ENCODE measurements at places on chromosomes 13 and 19.

DNA sequence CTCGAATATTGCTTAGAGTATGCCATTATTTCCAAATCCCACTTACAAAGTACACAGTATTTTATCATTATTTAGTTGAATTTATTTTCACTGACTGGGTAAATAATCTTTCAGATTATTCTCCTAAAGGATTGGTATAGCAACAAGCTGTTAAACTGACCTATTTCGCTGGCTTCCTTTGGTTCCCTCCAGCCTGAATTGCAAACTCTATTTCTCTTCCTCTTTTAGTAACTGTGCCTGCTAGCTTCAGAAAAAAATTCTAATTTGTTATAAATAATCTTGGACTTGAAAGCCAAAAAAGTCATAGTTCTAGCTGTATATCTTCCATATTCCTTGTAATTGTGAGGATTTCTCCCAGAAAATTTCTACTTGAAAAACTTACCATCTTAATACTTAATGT lies 15.0 kb upstream of the CCNA1 start:
- DNase-seq: no peak

DNA sequence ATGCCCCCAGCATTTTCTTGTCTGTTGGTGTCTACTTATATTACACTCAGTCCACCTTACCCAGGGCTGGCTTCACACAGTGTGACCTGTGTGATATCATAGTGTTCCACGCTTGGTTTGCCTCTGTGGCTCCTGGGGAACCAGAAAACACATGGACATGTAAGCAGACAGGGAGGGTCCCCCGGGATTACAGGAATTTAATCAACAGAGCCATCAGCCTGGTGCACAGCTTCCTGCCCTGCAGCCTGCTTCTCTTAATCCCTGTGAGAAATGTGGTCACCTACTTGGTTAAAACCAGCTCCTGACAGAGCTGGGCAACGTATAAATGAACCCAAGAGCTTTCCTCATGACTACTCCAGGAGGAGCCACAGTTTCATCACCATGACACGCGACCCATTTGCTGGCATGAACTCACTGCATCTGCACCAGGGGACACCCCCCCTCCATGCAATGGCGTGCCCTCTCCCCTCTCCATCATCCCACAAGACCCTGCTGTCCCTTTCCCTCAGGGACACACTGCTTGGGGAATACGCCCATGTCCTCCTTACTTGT lies 152.1 kb downstream of the UQCRFS1 start:
- no peak for DNase-seq

DNA sequence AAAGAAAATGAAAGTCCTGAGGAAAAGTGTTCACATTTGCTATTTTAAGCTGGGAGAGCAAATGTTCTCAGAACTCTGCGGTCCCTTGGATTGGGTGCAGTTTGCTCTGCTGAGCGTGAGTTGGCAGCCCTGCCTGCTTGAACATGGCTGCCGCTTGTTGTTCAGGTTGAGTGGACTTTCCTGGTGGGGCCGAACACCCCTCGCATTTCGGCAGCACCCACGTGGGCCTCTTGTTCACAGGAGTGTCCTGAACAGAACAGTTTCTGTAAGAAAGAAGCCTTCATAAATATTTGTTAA lies 10.8 kb upstream of the RNF113B start:
- no peak for DNase-seq

- no peak for DNase-seq
Observed at GRCh38 chr19:12733369-12734214, 892 bp downstream of the TRIR start.

- DNase-seq: no peak
Observed at GRCh38 chr13:31781064-31781463, 41.7 kb downstream of the RXFP2 start.

- DNase-seq: no peak
Observed at GRCh38 chr19:54473071-54473891, at the start of gene CDC42EP5. TSS of gene CDC42EP5 (minus strand) at chr19:54473296. CDS start at chr19:54465547, 7,749 bp downstream.

- DNase-seq: no peak
Observed at GRCh38 chr19:54035215-54036178, 28.2 kb downstream of the VSTM1 start.

DNA sequence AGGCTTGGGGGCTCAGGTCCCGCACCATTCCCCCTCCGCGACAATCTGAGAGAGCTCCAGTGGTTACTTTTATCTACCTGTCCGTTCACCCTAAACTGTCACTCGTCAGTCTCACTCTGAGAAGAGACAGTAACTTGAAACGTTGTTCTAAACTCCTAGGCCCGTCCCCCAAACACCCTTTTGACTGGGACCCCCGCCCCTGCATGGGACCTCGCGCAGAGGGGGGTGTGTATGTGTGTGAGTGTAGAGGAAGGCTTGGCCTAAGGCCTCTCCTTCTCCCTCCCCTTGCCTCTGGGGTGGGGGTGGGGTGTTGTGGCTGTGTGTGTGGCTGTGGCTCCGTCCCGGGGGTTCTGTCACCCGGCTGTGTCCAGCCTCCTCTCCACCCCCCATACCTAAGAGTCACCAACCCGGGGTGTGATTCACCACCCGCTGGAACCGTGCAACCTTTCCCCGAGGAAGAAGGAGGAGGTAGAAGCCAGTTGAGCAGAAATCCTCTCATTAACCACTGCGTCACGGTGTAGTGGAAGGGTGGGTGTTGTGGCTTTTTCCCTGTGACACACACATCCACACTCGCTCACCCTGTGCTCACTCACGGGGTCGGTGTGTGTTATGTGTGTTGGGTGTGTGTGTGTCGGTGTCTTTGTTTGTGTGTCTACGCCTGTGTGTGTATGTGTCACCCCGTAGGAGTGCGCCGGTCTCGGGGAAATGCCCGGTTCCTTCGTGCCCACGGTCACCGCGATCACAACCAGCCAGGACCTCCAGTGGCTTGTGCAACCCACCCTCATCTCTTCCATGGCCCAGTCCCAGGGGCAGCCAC lies 2.4 kb downstream of the FOSB start:
- no peak for DNase-seq

DNA sequence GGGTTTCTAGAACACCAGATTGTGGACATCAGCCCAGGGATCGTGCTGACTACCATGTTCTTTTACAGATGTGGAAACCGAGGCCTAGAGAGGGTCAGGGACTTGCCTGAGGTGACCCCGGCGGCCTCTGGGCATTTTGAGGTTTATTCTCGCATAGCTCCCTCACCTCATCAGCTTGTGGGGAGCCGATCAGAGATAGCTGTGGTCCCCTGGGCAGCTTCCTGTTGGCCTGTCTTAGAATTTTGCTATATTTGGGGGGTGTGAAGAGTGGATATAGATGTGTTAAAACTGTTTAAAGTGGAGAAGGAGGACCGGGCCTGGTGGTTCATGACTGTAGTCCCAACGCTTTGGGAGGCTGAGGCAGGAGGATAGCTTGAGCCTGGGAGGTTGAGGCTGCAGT lies 6.9 kb downstream of the ARHGEF1 start:
- DNase-seq: no peak

- DNase-seq: no peak
Observed at GRCh38 chr13:100789481-100789880, 114.9 kb upstream of the TMTC4 start.

GRCh38 chr19:30647891-30648720 lies 275.9 kb downstream of the ZNF536 start:
- no peak for DNase-seq

DNA sequence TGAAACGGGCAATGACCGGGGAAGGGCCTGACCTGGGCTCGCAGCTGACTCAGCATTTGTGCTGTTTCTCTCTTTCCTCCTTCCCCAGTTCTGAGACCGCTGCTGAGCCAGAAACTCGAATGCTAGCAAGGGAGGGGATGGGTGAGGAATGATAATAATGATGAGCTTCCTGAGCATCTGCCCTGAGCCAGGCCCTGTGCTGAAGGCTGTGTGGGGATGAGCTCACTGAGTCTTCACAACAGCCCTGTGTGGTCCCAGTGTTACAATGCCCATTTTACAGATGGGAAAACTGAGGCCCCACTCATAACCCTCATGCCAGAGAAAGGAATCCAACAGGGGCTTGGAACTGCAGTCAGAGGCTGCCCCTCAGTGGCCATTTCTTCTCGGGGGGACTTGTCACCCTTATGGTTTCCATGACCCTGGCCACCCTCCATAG lies 8.1 kb downstream of the SULT2B1 start:
- no peak for DNase-seq

DNA sequence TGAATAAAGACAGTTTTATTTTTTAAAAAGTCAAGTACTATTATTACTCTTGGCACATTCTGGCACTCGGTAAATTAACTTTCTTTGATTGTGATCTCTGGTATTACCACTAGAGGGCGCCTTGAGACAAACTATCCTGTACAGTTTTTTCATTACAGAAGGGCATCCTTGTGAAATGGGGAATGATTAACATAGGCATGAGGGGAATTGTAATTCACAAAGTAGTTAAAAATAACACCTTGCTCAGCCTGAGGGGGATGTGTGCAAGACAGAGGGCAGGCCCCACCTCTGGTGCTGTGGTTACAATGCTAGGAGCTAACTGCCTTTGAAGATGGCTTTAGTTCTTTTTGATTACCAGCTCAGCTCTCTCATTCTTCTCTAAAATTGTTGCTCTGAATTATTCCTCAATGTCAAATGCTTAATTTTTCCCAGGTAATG lies 24.2 kb upstream of the C1QTNF9B start:
- no peak for DNase-seq

DNA sequence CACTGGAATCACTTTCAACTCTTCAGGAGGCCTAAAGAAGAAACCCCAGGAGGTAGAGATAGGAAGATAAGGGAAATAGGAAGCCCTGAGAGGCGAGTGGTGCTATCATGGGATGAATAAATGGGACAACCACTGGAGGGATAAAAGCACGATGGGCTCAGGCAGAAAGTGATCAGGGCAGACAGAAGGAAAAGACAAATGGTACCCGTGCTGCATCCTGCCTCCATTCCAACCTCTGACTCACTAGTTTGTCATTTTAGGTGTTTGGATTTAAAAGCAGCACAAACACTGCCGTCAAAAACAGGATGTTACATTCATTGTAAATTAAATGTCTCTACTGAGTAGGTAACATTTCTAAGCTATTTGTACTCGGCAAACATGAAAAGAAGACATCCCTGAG lies 314.3 kb upstream of the HTR2A start:
- DNase-seq: no peak

DNA sequence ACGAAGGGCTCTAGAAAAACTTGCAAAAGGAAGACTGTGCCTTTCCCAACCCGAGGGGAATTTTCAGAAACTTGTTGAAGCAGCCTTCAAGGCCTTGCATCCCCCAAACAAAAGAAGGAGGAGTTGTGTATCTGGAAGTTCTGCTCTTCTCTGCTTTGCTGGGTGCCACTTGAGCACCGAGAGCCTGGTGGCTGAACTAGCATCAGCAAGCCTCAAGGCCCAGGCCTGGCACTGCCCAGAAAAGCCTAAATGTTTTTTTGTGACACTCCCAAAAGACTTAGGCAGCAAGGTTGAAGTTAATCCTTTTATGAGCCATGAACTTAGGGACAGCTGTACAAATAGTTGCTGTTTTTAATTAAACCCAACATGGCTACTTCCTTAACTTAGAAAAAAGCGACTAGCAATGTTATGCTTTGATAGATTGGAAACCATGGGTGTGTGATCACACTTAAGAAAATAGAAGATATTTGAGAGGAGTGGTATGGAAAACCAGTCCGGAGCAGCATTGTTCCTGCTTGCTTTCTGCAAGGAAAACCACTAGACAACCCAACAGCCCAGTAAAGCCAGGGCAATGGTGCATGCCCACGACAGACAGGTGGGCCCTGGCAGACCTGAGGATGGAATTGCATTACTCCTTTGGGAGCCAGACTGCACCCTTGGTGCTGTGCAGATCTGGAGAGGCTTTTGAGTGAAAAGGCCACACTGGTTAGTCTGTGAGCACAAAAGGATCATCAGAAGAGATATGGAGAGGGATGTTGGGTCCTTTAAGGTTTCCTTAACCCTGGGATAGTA lies 788 bp upstream of the DLEU7 start:
- DNase-seq: no peak

DNA sequence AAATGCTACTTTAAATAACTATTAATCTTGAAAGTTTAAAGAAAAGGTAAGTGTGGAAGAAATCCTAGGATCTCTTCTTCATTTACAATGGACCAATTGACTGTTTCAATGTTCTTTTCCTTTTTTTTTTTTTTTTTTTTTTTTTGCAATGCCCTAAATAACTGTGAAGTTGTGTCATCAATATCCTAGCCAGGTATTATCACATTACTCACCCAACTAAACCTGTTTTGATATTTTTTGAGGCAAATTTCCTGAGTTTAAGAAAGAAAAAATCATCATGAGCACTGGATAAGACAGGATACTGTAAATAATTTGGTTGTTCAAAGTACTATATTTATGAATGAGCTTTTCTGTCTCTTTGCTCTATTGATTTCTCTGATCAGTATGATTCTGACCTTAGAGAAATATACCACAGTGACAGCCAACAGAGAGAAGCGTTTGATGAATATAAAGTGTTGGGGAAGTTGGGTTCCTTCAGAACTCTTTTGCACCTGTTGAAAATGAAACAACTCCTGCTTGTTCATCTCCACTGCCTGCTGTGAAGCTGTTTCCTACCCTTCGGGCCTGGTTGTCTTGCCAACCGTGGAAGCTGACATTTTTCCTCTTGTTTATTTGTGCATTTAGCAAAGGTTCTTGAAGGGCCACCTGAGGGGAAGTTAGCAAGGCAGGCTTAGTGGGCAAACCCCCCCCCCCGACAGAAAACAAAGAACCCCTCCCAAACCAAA lies 1220.5 kb upstream of the SLC10A2 start:
- DNase-seq: no peak

GRCh38 chr19:7547159-7547558 lies 11.6 kb downstream of the PNPLA6 start:
- no peak for DNase-seq

DNA sequence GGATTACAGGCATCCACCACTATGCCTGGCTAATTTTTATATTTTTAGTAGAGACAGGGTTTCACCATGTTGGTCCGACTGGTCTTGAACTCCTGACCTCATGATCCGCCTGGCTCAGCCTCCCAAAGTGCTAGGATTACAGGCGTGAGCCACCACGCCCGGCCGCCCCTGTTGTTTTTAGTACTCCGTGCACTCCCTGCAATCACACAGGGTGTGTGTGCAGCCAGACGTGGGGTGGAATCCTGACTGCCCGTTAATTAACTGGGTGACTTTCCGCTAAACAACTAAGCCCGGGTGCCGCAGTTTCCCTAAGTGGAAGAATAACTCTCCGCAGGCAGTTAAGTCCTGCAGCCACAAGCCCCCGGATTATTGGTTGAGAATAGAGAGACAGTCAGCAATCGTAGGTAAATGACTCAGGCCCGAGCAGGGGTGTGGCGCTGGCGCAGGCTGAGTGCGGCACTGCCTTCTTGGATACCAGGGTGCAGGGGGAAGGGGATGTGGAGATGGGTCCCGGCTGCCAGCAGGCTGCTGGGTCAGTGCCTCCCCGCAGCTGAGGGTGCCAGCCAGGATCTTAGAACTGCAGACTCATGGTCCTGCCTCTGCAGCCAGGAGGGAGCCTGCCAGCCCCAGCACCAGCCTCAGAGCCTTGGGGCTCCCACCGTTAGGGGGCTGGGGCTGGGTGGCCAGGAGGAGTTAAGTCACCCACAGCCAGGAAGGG lies 6.1 kb upstream of the FXYD3 start:
- no peak for DNase-seq

- no peak for DNase-seq
Observed at GRCh38 chr13:22454586-22454985, 726.2 kb upstream of the SGCG start.

All from stimulated activated CD8-positive, alpha-beta memory T cell treated with anti-CD3 and anti-CD28 coated beads, Interleukin-7, amount 100 ng/mL, for 24 hours (primary cell).